Colonic mucosa (tissue), 4 donors: ENCODE measurements at places on chromosomes 12 and 14.

DNA sequence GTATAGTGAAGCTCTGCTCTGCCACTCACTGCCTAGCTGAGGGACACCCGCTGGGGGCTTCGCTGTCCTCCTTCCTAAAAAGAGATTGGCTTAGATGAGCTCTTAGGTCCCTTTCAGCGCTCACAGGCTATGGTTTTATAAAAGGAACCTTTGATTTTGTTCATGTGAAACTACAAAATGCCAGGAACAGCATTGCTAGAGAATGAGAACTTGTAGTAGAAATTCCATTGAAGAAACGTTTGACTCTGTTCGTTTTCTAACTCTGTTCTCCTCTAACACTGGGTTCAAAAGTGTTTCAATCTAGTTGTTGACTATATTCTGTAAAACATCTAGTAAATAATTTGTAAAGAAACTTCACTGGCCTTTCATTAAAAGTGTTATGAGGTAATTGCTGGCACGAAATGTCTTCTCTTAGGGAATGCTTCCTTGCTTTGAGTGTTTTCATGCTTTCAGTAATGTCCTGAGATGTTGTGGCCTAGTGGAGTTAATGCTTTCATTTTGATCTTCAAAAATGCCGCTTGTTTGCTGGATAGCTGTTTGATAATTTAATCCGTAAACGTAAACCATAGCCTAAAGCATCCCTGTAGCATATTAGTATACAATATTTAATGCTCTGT, 1.6 kb downstream of the MARK3 start:
- no peak for DNase-seq

DNA sequence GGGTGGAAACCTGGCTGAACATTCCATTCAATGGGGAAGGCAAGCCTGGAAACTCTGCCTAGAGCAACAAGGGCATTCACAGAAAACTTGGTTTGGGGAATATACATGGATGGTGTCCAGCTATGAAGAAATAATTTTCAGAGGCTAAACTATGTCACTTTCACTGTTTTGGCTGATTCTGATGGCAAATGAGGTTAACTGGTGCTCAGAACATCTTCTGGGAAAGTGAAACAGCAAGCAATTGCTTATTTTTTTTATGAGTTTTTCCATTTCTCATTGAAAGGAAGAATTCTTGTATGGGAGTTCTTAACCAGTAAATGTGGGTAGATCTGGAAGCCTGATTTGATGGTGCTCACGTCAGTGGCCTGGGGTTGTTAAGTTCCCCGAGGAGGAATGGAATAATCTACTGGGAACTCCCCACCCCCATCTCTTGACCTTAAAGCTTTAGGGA, 132.8 kb upstream of the BTG1 start:
- no peak for DNase-seq

- no peak for DNase-seq
Observed at GRCh38 chr12:3350432-3350831, 140.6 kb upstream of the PRMT8 start.

GRCh38 chr14:74634481-74634880, 22.4 kb upstream of the LTBP2 start:
- DNase-seq = no peak

DNA sequence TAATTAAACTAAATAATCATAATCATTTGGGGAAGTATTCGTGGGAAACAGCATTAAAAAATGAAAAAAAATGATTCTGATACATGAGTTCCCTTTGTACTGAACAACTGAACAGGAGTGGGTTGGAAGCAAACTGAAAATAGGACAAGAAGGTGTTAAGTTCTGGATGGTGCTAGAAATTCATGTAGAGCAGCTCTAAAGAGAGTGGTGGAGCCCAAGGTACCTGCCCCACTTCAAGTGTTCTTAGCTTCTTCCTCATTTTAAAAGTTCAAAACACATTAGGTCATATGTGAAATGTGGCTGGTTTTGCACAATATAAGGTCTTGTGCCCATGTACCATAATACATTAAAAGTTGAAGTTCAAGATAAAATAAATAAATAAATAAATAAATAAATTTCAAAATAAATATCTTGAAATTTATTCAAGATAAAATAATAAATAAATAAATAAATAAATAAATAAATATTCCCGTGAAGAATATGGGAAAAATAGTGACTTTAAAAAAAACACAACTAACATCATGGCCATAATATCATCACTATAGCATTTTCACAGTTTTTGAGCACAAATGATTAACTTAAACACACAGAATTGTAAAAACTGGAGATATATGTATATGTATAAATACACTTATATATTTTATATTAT, 191.5 kb upstream of the PRKD1 start:
- no peak for DNase-seq
